ENCODE measurements at places on chromosomes 12 and 14.

GRCh38 chr12:130687190-130687589 lies 28.9 kb downstream of the RIMBP2 start:
- no peak for DNase-seq

- DNase-seq: no peak
These were observed 3.4 kb downstream of the CIROP start for GRCh38 chr14:23101213-23101970.

- no peak for DNase-seq
These were observed 83.1 kb downstream of the KCNMB4 start for GRCh38 chr12:70449074-70449752.

DNA sequence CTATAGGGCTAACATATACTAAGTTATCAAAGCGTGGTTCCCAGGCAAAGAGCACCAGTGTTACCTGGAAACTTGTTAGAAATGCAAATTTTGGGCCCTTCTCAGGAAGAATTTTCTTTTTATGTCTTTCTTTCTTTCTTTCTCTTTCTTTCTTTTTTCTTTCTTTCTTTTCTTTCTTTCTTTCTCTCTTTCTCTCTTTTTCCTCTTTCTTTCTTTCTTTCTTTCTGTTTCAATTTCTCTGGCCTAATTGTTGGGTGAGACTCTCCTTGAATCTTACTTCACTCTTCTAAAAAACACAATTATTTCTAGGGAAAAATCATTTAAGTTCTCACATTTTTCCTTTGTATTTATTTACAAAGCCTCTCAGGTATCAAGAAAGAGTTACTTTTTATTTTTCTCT lies 46.5 kb upstream of the RAP1B start:
- DNase-seq: no peak

GRCh38 chr14:33486332-33486890 lies 464.5 kb downstream of the EGLN3 start:
- no peak for DNase-seq

GRCh38 chr14:68210729-68211299 lies 391.2 kb downstream of the RAD51B start:
- peak; percentile 28 for DNase-seq

DNA sequence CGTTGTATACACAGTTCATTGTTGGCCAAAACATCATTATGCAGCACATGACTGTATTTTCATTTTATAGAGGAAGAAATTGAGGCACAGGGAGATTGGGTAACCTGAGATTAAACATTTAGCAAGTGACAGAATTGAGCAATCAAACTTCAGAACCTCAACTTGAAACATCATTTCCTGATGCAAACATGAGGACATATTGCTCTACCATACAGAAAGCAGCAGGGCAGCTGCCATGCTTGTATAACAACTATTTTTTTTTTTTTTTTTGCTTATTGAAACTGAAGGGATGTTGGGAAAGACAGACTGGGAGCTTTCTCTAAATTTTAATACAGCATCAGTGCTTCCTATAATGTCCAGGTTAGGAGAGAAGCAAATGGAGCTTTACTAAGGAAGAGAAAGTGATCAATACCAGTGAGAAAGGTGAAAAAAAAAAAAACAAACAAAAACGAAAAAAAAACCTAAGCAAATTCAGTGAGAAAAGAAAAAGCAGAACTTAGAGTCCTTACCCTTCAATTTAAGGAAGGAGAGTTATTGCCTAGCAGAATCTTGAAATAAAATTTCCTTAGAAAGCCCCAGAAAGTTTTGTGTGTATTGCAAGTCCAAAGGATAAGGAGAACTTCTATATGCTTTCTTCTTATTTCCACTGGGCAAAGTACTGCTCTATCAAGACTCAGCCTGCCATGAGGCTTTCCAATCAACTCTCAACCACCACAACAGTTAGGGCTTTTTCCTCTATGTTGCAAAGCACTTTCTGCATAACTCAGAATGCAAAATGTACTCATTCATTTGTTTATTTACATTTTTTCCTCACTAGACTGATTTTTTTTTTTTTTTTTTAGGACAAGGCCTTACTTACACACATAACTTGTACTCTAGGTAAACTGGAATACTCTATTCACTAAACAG lies 21.6 kb downstream of the BTG1 start:
- DNase-seq: no peak

Data from stimulated activated CD4-positive, alpha-beta T cell treated with anti-CD3 and anti-CD28 coated beads, TNF-alpha, amount 100 ng/mL, for 48 hours (primary cell).